A549 treated with Mapracorat at 1 μM for 4 hours (cell line): ENCODE measurements at places on chromosomes 2 and 18. TPM values are rescaled to one million over a fixed set of nuclear protein-coding genes. Genes with fewer than 3 reads are reported as not detected.

The SPRED2 gene
- total RNA-seq, result 26.9 to 36.0 TPM (median 30.9 TPM) in 5 replicates

The ATP6V1B1 gene
- total RNA-seq, result 2.0 to 2.7 TPM (median 2.2 TPM) in 5 replicates

The EVA1A gene
- 7.8 to 14.0 TPM (median 9.1 TPM) in 5 replicates for total RNA-seq

The MEIS1 gene
- 1.2 to 2.6 TPM (median 1.6 TPM) in 5 replicates for total RNA-seq

The DCDC2C gene
- total RNA-seq, result 0.24 to 0.57 TPM (median 0.38 TPM) in 3 of 5 replicates, not detected in the others
